NCI-H1436 treated with DMSO at 0.1 percent for 48 hours (cell line): ENCODE measurements at places on chromosomes 1 and 21.

GRCh38 chr1:209132736-209133467 lies 450.6 kb upstream of the CAMK1G start:
- DNase-seq, result no peak

- peak; percentile 90 for DNase-seq
Observed at GRCh38 chr1:57963581-57963980, 539.7 kb upstream of the DAB1 start.

DNA sequence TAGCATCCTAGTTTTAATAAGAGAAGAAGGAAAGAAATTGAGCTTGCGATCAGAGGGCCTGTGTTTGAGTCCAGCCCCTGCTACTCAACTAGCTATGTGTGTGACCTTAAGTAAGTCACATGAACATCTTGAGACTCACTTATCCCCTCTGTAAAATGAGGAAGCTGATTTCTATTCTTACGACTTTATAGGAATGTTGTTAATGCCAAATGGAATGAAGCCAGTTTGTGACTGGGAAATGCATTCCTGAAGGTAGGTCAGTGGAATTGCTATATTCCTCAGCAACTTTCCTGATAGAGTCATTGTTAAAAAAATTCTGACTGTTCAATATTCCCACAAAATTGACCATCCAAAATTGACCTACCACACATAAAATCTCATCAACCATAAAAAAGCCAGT lies 14.9 kb downstream of the FASLG start:
- DNase-seq, result no peak

GRCh38 chr1:175599212-175599705 lies 144.1 kb downstream of the TNR start:
- DNase-seq, result no peak

GRCh38 chr21:35376406-35377135 lies 327.5 kb upstream of the RUNX1 start:
- DNase-seq, result no peak

- no peak for DNase-seq
Observed at GRCh38 chr1:228154670-228155571, 5.2 kb downstream of the GJC2 start.

GRCh38 chr1:203549309-203549708 lies 55.4 kb downstream of the OPTC start:
- DNase-seq, result no peak

GRCh38 chr1:228268881-228269265 lies 61.0 kb downstream of the OBSCN start:
- DNase-seq, result no peak

- no peak for DNase-seq
Observed at GRCh38 chr1:101116006-101116405, 90.4 kb upstream of the DPH5 start.

GRCh38 chr1:90817399-90817798 lies 100.3 kb upstream of the BARHL2 start:
- no peak for DNase-seq

- no peak for DNase-seq
Observed at GRCh38 chr1:151003180-151003579, 3.5 kb downstream of the MINDY1 start.

DNA sequence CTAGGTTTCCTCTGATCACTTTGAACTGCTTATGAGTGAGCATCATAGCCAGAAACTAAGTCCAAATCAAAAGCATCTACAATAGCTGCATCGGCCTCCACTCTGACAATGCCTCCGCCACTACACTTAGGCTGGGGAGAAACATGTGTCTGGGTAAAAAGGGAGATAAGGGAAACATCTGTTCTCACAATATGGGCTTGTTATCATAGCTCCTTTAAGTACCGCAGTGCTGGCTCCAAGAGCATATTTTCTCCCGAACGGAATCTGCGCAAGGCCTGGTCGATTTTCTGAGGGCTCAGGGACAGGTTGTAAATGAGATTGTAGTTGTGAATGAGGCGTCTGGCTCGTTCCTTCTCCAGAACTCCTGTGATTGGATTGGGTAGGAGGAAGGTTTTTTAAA lies 63.9 kb upstream of the CYP2J2 start:
- no peak for DNase-seq

- DNase-seq, result no peak
Observed at GRCh38 chr1:29312469-29313461, 76.4 kb downstream of the PTPRU start.

- no peak for DNase-seq
Observed at GRCh38 chr1:40636777-40637176, 28.7 kb downstream of the RIMS3 start.

GRCh38 chr1:156845055-156845952 lies 13.6 kb downstream of the INSRR start:
- DNase-seq, result no peak

- DNase-seq, result no peak
Observed at GRCh38 chr1:90393025-90393424, 324.1 kb downstream of the BARHL2 start.

GRCh38 chr1:64630611-64631010 lies 114.3 kb upstream of the RAVER2 start:
- no peak for DNase-seq

- no peak for DNase-seq
Observed at GRCh38 chr1:67710417-67710816, 25.4 kb downstream of the GADD45A start.

- no peak for DNase-seq
Observed at GRCh38 chr21:25371841-25372425, 235.3 kb downstream of the MRPL39 start.

GRCh38 chr1:67332653-67333529 lies 25.2 kb downstream of the IL12RB2 start:
- no peak for DNase-seq

GRCh38 chr1:3316340-3316943 lies 138.0 kb upstream of the ARHGEF16 start:
- DNase-seq, result no peak

DNA sequence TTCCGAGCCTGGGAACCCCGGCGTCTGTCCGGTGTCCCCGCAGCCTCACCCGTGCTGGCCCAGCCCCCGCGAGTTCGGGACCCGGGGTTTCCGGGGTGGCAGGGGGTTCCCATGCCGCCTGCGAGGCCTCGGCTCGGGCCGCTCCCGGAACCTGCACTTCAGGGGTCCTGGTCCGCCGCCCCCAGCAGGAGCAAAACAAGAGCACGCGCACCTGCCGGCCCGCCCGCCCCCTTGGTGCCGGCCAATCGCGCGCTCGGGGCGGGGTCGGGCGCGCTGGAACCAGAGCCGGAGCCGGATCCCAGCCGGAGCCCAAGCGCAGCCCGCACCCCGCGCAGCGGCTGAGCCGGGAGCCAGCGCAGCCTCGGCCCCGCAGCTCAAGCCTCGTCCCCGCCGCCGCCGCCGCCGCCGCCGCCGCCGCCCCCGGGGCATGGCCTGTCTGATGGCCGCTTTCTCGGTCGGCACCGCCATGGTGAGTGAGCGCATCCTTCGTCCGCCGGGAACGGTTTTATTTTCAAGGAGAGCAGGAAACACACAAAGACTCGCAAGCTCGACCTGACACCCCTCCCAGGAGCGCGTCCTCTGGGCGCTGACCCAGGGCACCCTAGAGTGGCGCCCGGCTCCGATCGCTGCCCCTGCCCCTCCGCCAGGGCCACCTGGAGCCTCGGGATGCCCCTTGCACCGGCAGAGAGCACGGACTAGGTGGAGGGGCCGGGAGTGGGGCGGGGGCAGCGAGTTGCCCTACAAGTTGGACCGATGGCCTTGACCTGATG lies at the start of gene ABCG1:
TSS of gene ABCG1 (plus strand) at position 305 of the 770 bp plus-strand sequence. CDS start at position 428, 123 bp downstream.
- no peak for DNase-seq

DNA sequence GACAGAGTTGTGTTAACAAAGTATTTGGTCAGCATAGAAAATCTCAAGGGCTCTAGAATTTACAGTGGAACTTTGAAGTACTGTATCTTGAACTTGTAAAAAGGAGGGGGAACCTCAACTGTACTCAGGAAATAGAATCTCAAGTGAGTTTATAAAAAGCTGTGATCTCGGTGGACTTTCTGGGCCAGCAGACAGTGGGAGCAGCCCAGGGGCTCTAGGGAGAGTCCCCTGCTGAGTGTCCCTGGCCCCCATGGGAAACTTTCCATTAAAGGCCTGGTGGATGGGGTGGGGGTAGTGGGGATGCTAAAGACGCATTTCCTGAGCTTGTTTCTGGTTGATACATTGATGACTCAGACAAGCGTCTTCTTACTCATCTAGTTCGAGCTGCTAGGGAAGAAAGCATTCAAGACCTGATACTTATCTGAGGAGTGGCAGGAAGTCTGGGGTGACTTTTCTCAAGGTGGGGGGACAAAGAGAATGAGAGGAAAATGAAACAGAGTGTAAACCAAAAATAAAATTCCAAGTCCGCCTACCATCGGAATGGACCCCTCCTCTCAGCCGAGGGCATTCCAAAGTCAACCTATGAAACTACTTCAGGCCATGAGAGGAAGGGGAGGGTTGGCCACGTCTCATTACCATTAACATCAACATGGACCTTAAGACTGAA lies 65.5 kb downstream of the NID1 start:
- no peak for DNase-seq

DNA sequence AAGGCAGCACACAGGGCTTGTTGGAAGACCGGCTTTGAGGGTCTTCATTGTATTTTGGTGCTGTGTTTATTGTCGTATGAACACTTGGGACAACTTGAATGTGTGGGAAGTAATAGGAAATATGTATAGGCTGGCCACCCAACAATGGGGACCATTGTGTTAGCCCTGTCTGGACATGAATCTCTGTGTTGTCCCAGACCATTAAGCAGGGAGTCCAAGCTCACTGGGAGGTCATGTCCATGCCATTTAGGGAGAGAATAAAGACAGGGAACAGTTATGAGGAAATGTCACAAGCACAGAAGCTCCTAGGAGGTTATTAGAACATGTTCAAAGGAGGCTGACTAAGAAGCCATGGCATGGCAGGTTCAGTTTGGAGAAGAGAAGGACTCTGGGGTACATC lies 266.1 kb downstream of the KIF26B start:
- DNase-seq, result no peak

DNA sequence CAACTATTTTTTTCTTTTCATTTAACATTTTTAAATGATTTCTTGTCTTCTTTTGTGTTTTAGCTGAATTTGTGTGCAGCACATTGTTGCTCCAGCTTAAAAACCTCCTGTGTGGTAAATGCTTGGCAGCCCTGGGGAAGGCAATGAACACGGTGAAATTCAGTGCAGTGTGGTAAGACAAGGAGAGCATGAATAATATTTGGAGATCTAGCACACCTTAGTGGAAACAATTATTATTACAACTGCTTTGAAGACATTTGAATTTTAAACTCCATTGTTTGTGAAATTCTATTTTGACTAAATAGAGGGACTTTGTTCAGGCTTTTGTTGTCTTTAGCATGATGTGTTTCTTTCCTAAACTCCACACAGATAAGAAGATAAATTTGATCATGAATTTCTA lies 242.6 kb upstream of the CXADR start:
- peak; percentile 24 for DNase-seq

DNA sequence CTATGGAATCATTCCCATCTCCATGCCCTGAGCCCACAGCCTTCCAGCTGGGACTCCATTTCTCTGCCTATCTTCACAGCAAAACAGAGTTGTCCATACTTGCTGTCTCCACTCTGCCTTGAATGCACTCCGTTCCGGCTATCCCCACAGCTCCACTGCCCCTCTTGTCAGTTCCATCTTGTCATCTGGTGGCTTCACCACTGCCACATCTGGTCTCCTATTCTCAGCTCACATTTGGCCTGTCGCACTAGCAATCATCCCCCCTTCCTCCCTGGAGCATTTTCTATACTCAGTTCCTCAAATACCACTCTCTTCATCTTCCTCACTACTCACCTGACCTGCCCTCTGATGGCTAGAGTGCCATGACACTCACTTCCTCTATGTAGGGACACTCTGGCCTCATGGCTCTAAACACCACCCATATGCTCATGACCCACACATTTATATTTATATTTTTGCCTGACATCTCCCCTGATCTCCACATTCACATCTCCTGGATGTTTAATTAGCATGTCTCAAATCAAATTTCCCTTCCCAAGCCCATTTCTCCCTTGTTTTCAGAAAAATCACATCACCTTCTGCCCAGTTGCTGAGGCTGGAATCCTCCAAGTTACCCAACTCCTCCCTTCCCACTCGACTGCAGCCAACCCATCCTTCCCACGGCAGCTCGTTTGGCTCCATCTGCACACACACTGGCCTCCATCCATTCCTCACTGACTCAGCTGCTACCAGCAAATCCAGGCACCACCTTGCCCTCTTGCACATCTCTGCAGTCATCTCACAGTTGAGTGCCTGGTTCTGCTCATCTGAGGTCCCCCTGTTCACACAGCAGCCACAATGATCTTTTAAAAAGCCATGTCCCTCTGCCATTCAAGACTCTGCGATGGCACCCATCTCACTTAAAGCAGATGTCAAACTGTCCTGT lies 6.1 kb downstream of the ZNF692 start:
- DNase-seq, result no peak

DNA sequence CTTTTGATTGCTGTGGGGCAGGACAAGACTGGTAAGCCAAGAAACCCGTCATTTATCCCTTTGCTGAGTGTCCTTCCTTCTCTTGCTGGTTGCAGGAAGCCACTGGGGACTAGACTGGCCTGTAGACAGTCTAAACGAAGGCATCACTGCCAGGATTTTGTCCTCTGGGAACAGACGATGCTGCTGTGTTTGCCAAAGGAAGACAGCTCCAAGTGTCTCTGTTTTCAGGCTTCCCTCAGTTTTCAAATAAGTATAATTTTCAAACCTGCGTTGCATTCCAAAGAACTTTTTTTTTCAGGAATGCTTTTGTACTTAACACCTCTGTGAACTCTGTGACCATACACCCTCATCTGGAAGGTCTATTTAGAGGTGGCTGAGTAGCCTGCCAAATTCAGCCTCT lies 269.4 kb downstream of the HLX start:
- DNase-seq, result no peak

DNA sequence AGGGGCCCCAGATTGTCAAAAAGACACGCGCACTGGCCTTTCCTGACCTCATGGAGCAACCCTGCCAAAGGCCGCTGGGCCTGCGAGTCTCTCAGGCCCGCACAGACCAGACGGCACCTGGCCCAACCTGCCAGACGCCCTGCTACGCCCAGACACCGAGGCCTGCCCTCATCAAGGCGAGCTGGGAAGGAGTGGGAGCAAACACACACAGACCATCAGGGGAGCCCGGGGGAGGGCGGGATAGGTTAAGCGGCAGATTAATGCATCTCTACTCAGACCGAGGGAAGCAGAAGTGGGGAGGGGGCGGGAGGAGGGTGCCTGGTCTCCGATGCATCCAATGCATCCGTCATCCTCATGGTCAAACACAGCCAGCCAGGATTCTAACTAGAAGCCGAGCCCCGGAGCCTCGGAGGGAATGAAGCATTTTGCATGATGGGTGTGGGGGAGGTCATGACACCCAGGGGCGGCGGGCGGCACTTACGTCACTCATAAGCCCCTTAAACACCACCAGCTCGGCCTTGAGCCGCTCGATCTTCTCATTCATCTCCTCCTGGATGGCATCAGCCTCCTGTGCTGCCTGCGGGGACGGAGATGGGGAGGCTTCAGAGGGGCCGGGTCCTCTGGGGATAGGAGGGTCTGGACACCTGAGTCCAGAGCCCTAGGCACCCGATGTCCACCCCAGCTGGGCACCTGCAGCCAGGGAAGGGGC lies 17.0 kb upstream of the ALDH4A1 start:
- no peak for DNase-seq
